Fibroblast of lung (primary cell): ENCODE measurements at places on chromosomes 1 and 21. TPM values are rescaled to one million over a fixed set of nuclear protein-coding genes. Genes with fewer than 3 reads are reported as not detected.
A peak's percentile ranks its signal among the peaks of the same experiment; 100 is the strongest.

SMAP2 gene
- total RNA-seq, result 7.7 and 16.7 TPM in 2 replicates

- H3K27me3 ChIP-seq, result no peaks in the 10 kb centered on the region
- H3K4me3 ChIP-seq, result no peak overlapping the region
- no peaks in the 10 kb centered on the region for H3K4me1 ChIP-seq
- H3K27ac ChIP-seq, result no peak overlapping the region
- no peaks in the 10 kb centered on the region for H3K36me3 ChIP-seq
- DNase-seq, result no peak
Observed at GRCh38 chr1:81226603-81226928, 574.2 kb upstream of the ADGRL2 start.

AZIN2 gene
- total RNA-seq, result 4.4 and 9.1 TPM in 2 replicates

GRCh38 chr1:171468120-171468750 is 17.1 kb upstream of the PRRC2C start:
- H3K36me3 ChIP-seq, result no peaks in the 10 kb centered on the region
- peak; percentile 31 for DNase-seq
- peaks cover 2% of the 10 kb centered on the region for H3K4me1 ChIP-seq
- H3K4me3 ChIP-seq, result no peak overlapping the region
- no peak overlapping the region for H3K27ac ChIP-seq

RAD54L gene
- total RNA-seq, result 0.26 and 0.66 TPM in 2 replicates

- H3K27ac ChIP-seq, result no peak overlapping the region
- peaks cover 1% of the 10 kb centered on the region for H3K4me1 ChIP-seq
- no peaks in the 10 kb centered on the region for H3K27me3 ChIP-seq
Observed at GRCh38 chr1:89529196-89529595, 4.6 kb downstream of the LRRC8B start.

- H3K4me3 ChIP-seq, result no peak overlapping the region
- DNase-seq, result peak; percentile 47
- H3K27ac ChIP-seq, result no peak overlapping the region
- peaks cover 4% of the 10 kb centered on the region for H3K4me1 ChIP-seq
Observed at GRCh38 chr21:37758982-37759381, 157.3 kb downstream of the KCNJ6 start.

TMEM269 gene
- 0.17 TPM in 1 of 2 replicates, not detected in the other for total RNA-seq

NT5C1A gene
- total RNA-seq, result not detected in 2 replicates

- no peaks in the 10 kb centered on the region for H3K4me1 ChIP-seq
- no peak overlapping the region for H3K4me3 ChIP-seq
- H3K36me3 ChIP-seq, result no peaks in the 10 kb centered on the region
- H3K27ac ChIP-seq, result no peak overlapping the region
Observed at GRCh38 chr1:223654083-223654482, 11.4 kb downstream of the CAPN8 start.

AKR1A1 gene
- 110 and 123 TPM in 2 replicates for total RNA-seq

GRCh38 chr1:212433577-212434462 is 1.1 kb downstream of the NENF start:
- H3K36me3 ChIP-seq, result no peaks in the 10 kb centered on the region
- no peaks in the 10 kb centered on the region for H3K27me3 ChIP-seq
- H3K4me1 ChIP-seq, result no peaks in the 10 kb centered on the region
- no peak overlapping the region for H3K27ac ChIP-seq
- DNase-seq, result no peak

DNA sequence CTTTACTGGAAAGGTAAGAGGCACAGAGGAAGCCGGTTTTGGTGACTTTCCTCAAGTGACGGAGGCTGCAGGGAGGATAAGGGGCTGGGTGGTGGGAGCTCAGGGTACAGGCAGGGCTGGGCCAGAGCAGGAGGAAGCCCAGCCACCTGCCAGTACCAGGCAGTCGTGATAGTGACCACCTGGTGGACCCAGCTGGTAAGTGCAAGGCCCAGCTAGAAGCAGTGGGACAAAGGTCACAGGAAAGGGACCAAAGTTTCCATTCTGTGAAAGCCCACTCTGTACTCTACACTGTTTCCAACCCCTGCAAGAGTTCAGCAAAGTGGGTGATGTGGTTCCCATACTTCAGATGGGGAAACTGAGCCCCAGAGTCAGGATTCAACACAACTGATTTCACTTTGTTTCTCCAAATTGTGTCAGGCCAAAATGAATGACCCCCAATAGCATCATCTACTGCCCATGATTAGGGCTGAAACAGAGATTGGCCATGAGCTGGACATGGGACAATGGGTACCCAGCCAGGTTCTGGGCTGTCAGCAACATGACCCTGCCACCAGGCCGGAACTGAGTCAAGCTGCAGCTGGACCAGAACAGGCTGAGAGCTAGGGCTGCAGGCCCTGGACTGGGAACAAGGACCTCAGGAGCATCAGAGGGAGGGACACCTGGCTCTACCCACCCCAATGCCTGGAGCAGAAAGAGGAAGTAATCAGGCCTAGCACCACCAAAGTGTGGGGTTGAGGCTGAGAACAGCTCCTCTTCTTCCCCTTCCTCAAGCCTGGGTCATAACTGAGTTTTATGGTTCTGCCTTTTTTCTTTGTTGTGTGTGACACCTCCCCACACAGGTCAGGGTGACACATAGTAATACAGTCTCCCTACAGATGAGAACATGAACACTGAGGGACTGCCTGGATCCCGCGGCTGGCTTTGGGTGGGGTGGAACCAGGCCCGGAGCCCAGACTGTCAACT is 50.2 kb downstream of the KCNN3 start:
- no peaks in the 10 kb centered on the region for H3K4me1 ChIP-seq
- DNase-seq, result no peak
- no peak overlapping the region for H3K27ac ChIP-seq
- H3K4me3 ChIP-seq, result no peak overlapping the region

GRCh38 chr1:164914208-164914607 is 355.2 kb downstream of the PBX1 start:
- H3K27ac ChIP-seq, result no peak overlapping the region
- H3K4me1 ChIP-seq, result no peaks in the 10 kb centered on the region
- H3K36me3 ChIP-seq, result no peaks in the 10 kb centered on the region
- peak; percentile 33 for DNase-seq
- no peak overlapping the region for H3K4me3 ChIP-seq

TFF1 gene
- not detected in 2 replicates for total RNA-seq

DNA sequence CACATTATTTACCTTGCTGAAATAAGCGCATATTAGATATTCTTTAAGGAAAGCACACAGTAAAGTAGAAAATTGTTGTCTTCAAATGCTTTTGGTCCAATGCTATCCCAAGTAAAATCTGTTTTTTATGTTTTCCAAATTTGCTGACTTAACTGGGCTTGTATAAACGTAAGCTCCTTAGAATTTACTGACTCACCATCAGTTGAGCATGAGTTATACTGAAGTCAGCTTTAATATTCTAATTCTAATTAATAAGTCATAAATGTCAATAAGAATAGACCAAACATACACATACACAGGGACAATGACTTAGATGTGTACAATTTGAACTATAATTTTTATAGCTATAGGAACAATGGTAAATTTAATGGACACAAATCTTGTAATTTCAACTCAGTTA is 319.2 kb downstream of the TPR start:
- no peaks in the 10 kb centered on the region for H3K36me3 ChIP-seq
- H3K27me3 ChIP-seq, result no peaks in the 10 kb centered on the region
- H3K4me1 ChIP-seq, result no peaks in the 10 kb centered on the region
- H3K27ac ChIP-seq, result no peak overlapping the region
- no peak overlapping the region for H3K4me3 ChIP-seq

CR1 gene
- total RNA-seq, result not detected in 2 replicates

GRCh38 chr1:207140536-207140935 is 36.5 kb downstream of the C4BPA start:
- no peak for DNase-seq
- no peaks in the 10 kb centered on the region for H3K4me1 ChIP-seq
- H3K36me3 ChIP-seq, result no peaks in the 10 kb centered on the region
- no peaks in the 10 kb centered on the region for H3K27me3 ChIP-seq

CFHR4 gene
- not detected in 2 replicates for total RNA-seq

GRCh38 chr1:231039161-231040018 is 664 bp downstream of the FAM89A start:
- H3K4me1 ChIP-seq, result no peaks in the 10 kb centered on the region
- DNase-seq, result peak; percentile 40
- peaks cover 3% of the 10 kb centered on the region for H3K27me3 ChIP-seq
- peak overlapping the region; percentile 66 for H3K4me3 ChIP-seq
- H3K27ac ChIP-seq, result no peak overlapping the region
- H3K36me3 ChIP-seq, result no peaks in the 10 kb centered on the region

DNA sequence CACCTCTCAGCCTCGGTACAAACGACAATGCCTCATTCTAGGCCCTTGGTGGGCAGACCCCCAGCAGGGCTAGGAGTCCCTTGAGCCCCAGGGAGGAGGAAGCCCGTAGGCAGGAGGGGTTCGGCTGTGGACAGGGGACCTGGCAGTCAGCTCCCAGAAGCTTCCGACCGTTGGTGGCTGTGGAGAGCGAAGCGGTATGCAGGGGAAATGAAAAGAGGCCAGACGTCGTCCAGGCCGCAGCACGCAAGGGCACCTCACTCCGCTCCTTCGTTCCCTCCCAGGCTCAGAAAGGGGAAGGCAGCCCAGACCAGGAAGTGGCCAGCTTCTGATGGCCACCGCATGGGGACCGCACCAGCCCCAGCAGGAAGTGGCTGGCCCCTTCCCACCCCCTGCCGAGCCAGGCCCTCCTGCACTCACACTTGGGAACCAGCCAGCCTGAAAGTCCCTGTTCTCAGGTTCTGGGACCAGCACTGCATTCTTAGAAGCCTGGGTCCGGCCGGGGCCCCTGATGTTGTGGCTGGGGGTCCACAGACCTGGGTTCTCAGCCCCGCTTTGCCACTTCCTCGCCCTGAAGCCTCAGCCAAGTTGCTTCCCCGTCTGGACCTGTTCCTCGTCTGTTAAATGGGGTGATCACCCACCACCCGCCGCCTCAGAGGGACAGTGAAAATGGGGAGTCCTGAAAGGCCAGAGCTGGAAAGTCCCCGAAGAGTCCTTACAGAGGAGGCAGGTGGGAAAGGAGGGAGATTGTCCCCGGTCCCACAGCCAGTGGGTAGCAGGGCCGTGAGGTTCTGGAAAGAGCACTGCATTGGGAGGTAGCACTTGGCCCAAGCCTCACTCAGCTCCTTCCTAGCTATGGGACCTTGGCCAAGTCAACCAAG is 104.0 kb upstream of the RUNX3 start:
- no peak overlapping the region for H3K27ac ChIP-seq
- H3K36me3 ChIP-seq, result no peaks in the 10 kb centered on the region
- no peak overlapping the region for H3K4me3 ChIP-seq
- no peak for DNase-seq
- H3K27me3 ChIP-seq, result no peaks in the 10 kb centered on the region
- no peaks in the 10 kb centered on the region for H3K4me1 ChIP-seq

TRAF3IP3 gene
- total RNA-seq, result not detected in 2 replicates

DISP1 gene
- 3.1 and 5.9 TPM in 2 replicates for total RNA-seq

GRCh38 chr1:240503558-240503957 is 108.4 kb downstream of the GREM2 start:
- H3K4me3 ChIP-seq, result no peak overlapping the region
- H3K27ac ChIP-seq, result no peak overlapping the region
- peaks cover 2% of the 10 kb centered on the region for H3K4me1 ChIP-seq
- DNase-seq, result no peak

DNA sequence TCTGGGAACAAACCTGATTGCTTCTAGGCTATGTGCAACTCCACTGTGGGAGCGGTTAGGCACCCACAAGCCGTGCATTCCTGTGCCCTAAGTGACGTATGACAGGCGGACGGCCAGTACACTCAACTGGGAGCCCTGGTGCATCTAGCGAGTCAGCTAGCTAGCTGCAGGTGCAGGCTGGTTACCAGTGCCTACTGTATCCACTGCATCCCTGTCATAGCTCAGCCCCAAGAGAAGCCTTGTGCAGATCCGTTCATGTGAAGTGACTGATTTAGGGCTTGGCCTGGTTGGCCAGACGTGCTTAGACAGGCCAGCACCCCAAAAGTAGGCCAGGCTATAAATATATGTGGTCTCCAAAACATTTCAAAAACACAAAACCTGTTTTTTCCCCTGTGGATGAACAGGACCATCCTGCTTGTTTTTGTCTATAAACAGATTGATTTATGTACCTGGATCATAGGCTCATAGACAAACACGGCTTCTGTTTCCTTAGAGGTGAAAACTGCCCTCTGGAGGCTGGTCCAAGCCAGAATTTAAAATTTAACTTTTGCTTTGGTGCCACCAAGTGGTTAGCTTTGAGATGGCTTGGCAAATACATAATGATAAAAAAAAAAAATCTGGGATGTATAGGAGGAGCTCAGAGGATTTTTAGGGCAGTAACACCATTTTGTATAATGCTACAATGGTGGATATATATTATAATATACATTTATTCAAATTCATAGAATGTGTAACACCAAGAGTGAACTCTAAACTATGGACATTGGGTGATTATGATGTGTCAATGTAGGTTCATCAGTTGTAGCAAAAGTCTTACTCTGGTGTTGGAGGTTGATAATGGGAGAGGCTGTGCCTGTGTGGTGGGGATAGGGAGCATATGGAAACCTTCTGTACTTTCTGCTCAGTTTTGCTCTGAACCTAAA is 68.5 kb downstream of the GIPC2 start:
- no peak overlapping the region for H3K27ac ChIP-seq
- peak; percentile 89 for DNase-seq
- H3K4me3 ChIP-seq, result no peak overlapping the region
- H3K27me3 ChIP-seq, result no peaks in the 10 kb centered on the region

GRCh38 chr1:206634365-206635079 is 814 bp upstream of the DYRK3 start:
- H3K36me3 ChIP-seq, result no peaks in the 10 kb centered on the region
- H3K27ac ChIP-seq, result peak overlapping the region; percentile 89
- no peak overlapping the region for H3K4me3 ChIP-seq
- DNase-seq, result peak; percentile 80
- H3K4me1 ChIP-seq, result peaks cover 16% of the 10 kb centered on the region

DNA sequence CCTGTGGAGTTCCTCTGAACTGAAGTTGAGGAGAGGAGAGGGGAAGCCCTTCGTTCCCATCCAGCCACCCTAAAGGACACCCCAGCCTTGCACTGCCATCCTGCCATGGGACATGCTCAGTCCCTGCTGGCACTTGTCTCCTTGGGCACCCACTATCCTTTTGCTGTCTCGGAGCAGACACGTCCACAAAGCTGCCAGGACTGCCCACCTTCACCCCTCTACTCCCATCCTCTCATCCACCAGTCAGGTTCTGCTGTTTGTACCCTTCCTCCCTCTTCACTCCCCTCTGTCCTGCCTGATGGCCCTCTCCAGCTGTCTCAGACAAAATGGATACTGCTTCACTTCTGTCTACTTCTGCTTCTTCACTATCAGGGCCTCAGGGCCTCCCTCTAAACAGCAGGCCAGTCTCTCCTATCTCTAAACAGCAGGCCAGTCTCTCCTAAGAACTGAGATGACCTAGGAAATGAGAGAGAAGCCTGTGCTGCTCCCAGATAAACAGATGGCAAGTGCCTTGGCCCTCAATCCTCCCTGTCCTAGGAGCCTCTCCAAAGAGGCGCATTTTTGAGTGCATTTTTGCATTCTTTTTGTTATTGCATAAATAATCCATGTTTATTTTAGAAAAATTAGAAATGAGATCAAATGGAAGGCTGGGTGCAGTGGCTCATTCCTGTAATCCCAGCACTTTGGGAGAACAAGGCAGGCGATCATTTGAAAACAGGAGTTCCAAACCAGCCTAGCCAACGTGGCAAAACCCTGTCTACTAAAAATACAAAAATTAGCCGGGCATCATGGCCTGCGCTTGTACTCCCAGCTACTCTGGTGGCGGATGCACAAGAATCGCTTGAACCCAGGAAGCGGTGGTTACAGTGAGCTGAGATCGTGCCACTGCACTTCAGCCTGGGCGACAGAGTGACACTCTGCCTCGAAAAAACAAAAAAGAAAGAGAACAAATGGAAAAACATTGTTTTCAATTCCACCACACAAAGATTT is 4.4 kb upstream of the PYCR2 start:
- no peaks in the 10 kb centered on the region for H3K4me1 ChIP-seq
- no peak for DNase-seq
- H3K27ac ChIP-seq, result no peak overlapping the region

SOX13 gene
- total RNA-seq, result 1.5 and 2.0 TPM in 2 replicates
